ENCODE measurements at places on chromosomes 1 and 21.
A peak's percentile ranks its signal among the peaks of the same experiment; 100 is the strongest.

DNA sequence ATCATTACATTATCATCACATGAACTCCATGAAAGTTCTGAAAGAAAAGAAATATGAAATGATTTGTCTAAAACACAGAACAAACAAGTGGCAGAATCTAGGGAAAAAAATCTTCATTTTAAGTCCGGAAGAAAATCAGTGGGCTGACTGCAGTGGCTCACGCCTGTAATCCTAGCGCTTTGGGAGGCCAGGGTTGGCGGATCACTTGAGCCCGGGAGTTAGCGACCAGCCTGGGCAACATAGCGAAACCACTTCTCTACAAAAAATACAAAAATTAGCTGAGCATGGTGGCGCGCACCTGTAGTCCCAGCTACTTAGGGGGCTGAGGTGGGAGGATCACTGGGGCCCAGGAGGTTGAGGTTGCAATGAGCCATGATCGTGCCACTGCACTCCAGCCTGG lies 4.8 kb downstream of the FOXJ3 start:
- no peak for DNase-seq

DNA sequence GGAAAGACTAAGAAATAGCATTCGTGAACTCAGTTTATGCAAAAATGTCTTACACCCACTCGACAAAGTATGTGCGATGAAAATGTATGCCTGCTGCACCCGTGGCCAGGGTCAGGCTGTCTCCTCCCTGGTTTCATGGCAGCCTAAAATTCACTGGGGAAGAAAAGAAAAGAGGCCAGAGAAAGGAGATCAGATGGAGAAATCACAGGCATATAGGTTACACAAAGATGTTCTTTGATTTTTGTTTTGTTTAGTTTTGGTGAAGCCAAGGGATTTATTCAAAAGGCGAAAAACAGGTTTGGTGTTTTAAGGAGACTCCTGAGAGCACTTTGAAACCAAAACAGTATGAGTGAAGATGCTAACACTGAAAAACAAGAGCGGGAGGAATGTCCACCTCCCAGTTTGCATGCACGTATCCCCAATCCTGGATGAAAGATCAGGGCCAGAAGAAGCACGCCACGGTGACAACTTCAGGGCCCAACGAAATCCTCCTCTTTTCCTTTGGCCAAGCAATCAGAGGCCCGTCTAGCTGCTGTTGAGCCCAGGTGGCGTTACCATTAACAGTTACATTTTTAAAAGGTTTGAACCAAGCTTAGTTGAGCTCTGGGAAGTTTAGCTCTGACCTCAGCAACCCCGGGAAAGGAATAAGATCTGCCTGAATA lies 992 bp upstream of the SSX2IP start:
- no peak for DNase-seq

DNA sequence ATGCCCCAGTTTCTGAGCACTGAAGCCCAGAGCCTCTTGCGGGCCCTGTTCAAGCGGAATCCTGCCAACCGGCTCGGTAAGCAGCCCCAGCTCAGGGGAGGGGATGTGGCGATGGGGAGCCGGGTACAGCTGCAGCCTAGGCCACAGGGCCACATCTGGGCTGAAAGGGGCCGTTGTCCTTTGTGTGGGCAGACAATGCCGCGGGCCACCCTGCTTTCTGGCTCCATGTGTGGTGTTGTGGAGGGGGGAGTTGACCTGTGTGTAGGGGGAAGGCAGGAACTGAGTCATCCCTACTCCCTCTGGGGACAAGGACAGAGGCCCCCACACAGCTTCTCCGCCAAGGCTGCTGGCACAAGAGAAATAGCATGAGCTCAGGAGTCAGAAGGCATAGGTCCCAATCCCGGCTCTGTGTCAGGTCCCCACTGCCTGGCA lies 26.0 kb downstream of the RPS6KA1 start:
- no peak for DNase-seq

DNA sequence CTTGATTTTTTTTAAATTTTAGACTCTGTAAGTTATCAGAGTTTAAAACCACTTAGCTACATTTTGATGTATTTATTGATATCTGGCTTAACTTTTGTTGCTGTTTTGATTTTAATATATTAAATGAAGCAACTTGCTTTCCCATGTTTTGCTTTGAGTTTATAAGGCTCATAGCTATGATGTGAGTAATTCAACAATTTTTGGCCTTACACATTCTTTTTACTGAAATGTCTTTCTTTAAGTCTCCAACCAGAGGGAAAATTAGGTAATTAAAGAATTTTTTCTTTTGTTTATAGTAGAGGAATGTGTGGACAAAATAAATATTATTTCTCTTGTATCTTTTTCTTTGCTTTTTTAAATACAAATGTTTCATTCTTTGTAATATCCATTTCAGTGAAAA lies 258.3 kb upstream of the ADAMTS5 start:
- peak; percentile 4 for DNase-seq

- DNase-seq: no peak
Observed at GRCh38 chr1:66271904-66272254, 262.1 kb upstream of the SGIP1 start.

DNA sequence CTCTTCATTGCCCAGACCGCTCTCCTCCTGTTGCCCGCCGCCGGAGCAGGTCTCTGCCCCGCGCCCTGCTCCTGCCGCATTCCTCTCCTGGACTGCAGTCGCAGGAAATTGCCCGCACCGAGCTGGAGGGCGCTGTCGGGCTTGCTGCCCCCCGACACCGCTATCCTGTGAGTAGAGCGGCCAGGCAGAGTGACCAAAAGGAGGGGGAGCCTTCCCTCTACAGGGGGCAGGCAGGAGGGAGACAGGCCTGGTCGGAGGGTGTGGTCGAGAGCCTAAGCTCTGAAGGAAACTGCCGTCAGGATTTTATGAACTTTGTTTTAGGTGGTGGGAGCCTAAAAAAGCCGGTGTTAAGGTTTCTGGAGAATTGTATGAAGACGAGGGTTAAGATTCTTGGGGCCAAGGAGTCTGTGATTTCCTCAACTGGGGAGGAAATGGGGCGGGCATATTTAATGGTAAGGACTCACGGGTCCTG lies 517 bp downstream of the LRIG2 start:
- peak; percentile 64 for DNase-seq

DNA sequence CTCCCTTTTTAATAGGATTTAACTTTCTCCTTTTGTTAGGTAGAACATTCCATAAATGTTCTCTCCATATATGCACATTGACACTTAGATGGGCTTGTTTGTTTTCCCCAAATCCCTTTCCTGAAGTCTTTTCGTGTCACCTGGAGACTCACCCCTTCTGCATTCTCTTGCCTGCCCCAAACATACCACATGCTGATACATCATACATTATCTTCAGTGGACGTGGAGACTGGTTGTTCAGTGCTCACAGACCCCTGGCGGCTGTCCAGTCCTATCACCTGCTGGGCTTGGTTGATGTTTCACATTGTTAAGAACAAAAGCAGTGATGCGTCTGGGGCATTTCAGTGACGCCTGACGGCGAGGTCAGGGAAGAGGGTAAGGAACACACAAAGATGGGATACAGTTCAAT lies 22.2 kb downstream of the FMOD start:
- no peak for DNase-seq

- no peak for DNase-seq
Observed at GRCh38 chr1:223621312-223621734, 44.2 kb downstream of the CAPN8 start.

- no peak for DNase-seq
Observed at GRCh38 chr1:85240174-85240601, 19.3 kb downstream of the C1orf52 start.

GRCh38 chr1:84089465-84089864 lies 54.6 kb upstream of the PRKACB start:
- DNase-seq: no peak

DNA sequence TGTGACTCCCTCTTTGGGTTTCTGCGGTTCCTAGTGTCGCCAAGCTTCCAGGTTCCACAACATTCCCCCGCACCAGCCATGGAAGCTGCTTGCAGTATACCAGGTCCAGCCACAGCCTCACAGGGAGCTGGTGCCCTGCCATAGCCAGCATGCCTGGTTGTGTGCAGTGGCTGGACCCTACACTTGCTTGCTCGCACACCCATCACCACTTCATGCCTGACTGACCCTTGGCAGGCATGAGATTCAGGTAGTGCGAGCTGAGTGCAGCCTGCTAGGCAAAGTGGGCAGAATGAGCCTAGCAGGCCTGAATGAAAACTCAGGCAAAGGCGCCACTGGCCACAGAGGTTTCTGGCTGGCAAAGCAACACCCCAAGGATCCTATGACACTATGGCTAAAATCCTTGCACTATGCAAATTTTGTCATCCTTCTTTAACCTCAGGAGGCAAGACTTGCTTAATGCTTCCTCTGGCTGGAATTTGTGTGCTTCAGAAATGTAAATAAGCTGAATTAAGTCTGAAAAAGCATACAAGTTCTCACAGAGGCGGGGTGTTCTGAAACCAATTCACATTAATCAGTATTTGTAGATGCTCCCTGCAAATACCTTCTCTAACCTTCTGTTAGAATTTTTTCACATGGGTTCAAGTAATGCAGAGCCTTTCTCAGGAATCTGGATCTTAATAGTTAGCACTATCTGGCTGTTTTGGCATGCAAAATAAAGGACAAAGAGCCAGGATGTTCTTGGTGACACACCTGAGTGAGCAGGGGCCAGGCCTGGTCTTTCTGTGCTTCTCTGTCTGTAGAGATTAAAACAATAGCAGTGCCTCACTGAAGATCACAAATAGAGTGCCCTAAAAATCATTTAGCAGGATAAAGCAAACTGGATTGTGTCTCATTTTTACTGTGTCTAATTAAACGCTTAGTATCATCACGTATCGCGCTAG lies 256.9 kb downstream of the GPATCH2 start:
- DNase-seq: no peak

DNA sequence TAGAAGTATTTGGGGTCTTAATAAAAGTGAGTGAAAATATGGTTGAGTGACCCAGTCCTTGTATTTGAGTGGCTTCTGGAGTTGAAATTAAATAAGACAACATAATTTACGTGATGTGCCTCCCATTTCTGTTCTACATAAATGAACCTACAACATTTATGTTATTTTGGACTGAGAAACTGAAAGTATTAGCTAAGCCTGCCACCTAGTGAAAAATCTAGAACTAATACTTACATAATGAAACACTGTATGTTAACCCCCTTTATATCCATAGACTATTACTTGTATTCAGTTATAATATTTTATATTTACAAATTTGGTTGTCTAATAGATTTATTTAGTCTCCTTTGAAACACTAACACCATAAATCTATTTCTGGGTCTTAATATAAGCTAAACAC lies 298.9 kb downstream of the KCNT2 start:
- peak; percentile 60 for DNase-seq

- no peak for DNase-seq
Observed at GRCh38 chr1:218081358-218081757, 203.7 kb upstream of the RRP15 start.

GRCh38 chr1:58460469-58460868 lies 86.1 kb downstream of the OMA1 start:
- DNase-seq: no peak

- DNase-seq: no peak
Observed at GRCh38 chr1:181768930-181769280, 285.6 kb downstream of the CACNA1E start.

DNA sequence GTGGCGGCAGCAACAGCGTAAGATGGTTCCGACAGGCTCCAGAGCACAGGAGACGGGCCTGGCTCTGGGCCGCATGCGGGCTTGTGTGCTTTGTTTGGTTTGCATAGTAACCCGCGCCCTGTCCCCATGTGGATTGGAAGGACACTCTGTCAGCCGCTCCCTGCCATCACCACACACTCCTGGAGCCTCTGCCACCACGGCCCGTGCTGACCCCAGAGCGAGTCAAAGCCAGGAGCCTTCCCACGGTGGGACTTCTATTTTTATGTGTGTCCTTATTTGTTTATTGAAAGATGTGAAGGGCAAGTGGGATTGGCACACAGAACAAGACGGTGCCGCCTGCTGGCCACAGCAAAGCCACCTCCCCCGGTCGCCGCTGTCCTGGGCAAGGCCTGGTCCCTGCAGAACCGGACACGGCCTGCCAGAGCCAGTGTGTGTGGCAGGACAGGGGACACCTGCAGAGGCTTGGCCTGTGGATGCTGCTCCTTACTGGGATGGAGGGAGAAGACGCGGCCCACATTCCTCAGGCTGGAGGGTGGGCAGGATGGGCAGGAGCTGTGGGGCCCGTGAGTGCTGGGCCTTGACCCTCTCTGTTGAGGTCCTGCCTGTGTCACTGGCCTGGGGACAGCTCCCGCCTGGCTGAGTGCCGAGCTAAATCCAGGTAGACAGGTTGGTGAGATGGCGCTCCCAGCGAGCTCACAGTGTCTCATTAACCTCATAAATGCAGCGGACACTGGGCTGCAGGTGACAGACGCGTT lies 64.4 kb downstream of the AGPAT3 start:
- no peak for DNase-seq

GRCh38 chr1:208977012-208977411 lies 606.5 kb upstream of the CAMK1G start:
- no peak for DNase-seq

DNA sequence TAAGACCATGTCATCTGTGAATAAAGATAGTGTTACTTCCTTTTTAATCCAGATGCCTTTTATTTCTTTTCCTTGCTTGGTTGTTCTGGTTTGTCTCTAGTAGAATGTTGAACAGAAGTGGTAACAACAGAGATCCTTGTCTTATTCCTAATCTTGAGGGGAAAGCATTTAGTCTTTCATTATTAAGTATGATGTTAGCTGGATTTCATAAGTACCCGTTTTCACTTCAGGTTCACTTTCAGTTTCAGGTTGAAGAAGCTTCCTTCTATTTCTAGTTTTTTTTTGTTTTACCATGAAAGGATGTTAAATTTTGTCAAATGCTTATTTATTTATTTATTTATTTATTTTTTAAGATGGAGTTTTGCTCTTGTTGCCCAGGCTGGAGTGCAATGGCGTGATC lies 22.3 kb upstream of the AGPAT3 start:
- no peak for DNase-seq

DNA sequence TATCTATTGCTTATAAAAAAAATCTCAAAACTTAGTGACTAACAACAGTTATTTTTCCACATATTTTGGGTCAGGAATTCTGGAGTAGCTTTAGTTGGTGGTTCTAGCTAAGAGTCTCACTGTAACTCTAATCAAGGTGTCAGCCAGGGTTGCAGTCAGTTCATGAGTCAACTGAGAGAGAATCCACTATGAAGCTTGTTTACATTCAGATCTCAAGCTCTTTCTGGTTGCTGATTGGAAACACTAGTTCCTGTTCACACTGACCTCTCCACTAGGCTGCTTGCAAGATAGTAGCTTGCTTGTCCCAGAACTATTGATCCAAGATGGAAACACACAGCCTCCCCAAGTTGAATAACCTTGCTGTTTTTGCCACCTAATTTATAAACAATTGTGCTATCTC lies 1192.1 kb upstream of the B3GALT2 start:
- DNase-seq: no peak

- no peak for DNase-seq
Observed at GRCh38 chr1:3910049-3910731, 10.1 kb upstream of the C1orf174 start.

All from trophoblast cell (in vitro differentiated cells and primary cell).